ENCODE measurements at places on chromosomes 5 and 9. TPM values are rescaled to one million over a fixed set of nuclear protein-coding genes. Genes with fewer than 3 reads are reported as not detected.

DNA sequence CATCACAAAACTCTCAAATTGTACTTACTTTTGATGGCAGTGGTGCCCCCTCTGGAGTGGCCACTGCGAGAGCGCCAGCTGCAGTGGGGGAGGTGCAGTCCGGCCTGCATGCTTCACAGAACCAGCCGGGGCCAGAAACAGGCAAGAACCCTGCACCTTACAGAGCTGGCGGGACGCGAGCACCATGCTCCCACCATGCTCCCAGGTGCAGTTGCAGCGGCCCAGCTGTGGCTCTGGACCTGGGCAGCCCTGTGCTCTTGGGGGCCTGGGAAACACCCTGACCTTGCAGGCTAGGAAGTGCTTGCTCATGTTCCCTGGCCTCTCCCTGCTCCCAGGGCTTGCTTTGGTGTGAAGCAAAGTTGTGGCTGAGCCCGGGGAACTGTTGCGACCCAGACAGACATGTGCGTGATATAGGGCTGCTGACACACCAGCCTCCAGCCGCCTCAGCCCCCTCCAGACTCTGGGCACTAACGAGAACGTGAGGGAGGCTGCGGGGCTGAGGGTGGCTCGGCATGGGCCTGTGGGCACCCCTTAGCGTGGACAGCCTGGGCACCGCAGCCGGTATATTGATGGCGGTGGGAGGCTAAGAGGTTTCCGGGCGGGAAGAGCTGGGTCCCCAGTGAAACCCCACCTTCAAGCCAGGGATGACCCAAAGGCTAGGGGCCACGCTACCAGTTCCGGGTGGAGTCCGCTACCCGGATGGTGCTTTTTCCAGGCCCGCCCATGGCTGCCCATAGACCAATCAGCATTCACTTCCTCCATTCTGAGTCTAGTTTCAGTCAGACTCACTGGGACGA, 1809.9 kb upstream of the ACO1 start:
- no peaks in the 10 kb centered on the region for H3K4me1 ChIP-seq
- H3K27me3 ChIP-seq, result no peaks in the 10 kb centered on the region
- no peak overlapping the region for H3K4me3 ChIP-seq

DNA sequence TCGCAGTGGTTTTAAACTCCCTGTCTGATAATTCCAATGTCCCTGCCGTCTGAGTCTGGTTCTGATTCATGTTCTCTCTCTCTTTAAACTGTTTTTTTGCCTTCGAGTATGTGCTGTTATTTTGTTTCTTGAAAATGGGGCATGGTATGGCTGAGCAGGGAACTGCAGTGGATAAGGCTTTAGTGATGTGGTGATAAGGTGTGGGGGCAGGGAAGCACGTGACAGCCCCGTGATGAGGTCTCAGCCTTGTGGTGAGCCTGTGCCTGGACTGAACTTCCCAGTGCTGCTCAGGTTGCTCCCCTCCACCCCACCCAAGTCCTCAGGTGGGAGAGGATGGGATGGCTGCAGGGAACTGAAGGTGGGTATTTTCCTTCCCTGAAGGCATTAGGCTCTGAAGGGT, 5.5 kb upstream of the ZNF354B start:
- peaks cover 2% of the 10 kb centered on the region for H3K4me1 ChIP-seq
- H3K4me3 ChIP-seq, result no peak overlapping the region
- H3K27ac ChIP-seq, result no peak overlapping the region
- no peaks in the 10 kb centered on the region for H3K27me3 ChIP-seq

DNA sequence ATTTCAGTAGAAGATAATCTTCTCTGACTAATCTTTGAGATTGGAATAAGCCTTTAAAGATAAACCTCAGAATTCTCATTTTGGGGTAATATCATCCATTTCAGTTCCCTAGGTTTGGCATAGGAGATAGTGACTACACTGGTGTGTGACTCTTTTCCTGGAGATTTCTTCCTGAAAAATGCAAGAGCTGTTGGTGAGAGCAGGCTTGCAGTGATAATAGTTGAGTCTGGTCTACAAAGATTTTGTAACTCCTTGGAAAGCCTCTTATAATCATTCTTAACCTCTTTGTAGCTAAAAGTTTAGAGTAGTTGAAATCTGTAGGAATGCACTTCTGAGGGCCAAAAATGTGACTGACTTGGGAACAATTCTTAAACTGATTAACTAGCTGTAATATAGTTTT, 23.4 kb downstream of the RANBP17 start:
- H3K4me1 ChIP-seq, result no peaks in the 10 kb centered on the region
- DNase-seq, result no peak
- no peak overlapping the region for H3K27ac ChIP-seq
- H3K36me3 ChIP-seq, result no peaks in the 10 kb centered on the region

GRCh38 chr5:172686111-172686510, 45.0 kb downstream of the NEURL1B start:
- no peak overlapping the region for H3K4me3 ChIP-seq
- DNase-seq, result no peak
- no peak overlapping the region for H3K27ac ChIP-seq
- H3K4me1 ChIP-seq, result peaks cover 16% of the 10 kb centered on the region

DNA sequence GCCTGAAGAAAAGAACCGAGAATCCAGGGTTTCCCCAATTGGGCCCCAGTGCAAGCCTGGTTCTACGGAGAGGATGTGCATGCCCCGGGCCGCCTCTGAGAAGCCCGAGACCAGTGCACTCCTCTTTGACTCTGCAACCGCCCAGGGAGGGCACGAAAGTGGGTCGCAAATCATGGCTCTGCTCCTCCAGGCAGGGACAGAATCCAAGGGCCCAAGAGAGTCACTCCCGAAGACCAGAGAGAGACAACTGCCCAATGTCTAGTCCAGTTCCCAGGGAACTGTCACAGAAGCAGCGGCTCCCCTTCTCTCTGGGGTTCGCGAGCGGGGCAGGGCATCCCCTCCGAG, 107.8 kb downstream of the PSD2 start:
- no peak for DNase-seq
- no peaks in the 10 kb centered on the region for H3K4me1 ChIP-seq
- no peaks in the 10 kb centered on the region for H3K36me3 ChIP-seq
- no peak overlapping the region for H3K4me3 ChIP-seq
- H3K27ac ChIP-seq, result no peak overlapping the region

DNA sequence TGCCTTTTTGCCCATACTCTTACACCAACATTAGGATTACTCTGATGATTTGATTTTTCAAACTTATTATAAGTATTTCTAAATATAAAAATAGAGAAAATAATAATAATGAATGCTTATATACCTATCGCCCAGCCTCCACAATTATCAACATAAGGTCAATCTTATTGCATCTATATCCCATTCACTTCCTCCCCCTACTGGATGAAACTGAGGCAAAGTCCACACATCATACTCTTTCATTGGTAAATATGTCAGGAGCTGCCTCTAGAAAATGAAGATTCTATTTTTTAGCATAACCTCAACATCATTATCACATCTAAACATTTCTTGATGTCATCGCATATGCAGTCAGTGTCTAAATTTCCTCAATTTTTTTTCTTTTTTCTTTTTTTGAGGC, 44.3 kb downstream of the SH3RF2 start:
- DNase-seq, result no peak
- H3K27ac ChIP-seq, result no peak overlapping the region
- peaks cover 15% of the 10 kb centered on the region for H3K27me3 ChIP-seq
- peaks cover 3% of the 10 kb centered on the region for H3K4me1 ChIP-seq
- no peaks in the 10 kb centered on the region for H3K36me3 ChIP-seq

DNA sequence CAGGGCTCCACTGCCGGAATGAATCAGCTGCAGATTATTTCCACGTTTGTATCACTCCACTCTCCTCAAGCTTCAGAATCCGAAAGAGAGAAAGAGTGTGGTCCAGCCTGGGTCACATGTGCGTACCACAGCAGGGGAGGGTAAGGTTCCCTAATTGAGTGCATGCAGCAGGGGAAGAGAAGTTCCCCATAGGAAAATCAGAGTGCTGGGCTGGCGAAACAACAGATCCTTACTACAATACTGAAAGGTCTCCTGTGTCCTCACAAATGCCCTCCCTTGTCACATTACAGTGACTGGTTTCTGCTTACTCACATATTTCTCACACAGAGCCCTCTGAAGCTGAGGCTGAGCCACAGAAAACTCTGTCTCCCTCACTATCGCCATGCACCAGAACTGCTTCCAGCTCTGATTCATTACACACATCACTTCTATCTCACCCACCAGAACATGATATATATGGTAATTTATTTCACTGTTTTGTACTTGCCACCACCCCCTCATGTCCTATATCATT, 532.2 kb upstream of the TUSC1 start:
- H3K27me3 ChIP-seq, result no peaks in the 10 kb centered on the region
- H3K4me3 ChIP-seq, result no peak overlapping the region
- H3K36me3 ChIP-seq, result no peaks in the 10 kb centered on the region
- H3K4me1 ChIP-seq, result no peaks in the 10 kb centered on the region
- no peak overlapping the region for H3K27ac ChIP-seq

- peaks cover 5% of the 10 kb centered on the region for H3K4me1 ChIP-seq
- peaks cover 3% of the 10 kb centered on the region for H3K36me3 ChIP-seq
Measured at GRCh38 chr5:60887096-60887495, 43.0 kb upstream of the ELOVL7 start.

DNA sequence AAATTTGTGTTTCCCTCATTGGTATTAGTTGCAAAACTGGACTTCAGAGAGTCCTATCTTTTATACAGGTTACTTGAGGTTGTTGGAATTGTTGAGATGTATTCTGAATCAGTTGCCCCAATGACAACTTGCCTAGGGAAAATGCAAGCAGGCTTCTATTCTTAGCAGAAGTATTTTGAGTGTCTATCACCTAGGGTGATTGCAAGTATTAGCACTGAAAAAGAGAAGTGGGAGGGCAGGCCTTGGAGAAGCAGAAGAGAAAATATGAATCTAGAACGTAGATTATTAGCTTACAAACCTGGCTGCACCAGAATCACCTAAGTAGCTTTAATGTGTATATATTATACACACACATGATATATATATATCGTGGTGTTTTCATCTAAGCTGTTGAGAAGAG, 43.2 kb downstream of the ADAMTS12 start:
- H3K4me3 ChIP-seq, result no peak overlapping the region
- no peaks in the 10 kb centered on the region for H3K36me3 ChIP-seq
- H3K27ac ChIP-seq, result no peak overlapping the region
- H3K27me3 ChIP-seq, result peaks cover 9% of the 10 kb centered on the region

DNA sequence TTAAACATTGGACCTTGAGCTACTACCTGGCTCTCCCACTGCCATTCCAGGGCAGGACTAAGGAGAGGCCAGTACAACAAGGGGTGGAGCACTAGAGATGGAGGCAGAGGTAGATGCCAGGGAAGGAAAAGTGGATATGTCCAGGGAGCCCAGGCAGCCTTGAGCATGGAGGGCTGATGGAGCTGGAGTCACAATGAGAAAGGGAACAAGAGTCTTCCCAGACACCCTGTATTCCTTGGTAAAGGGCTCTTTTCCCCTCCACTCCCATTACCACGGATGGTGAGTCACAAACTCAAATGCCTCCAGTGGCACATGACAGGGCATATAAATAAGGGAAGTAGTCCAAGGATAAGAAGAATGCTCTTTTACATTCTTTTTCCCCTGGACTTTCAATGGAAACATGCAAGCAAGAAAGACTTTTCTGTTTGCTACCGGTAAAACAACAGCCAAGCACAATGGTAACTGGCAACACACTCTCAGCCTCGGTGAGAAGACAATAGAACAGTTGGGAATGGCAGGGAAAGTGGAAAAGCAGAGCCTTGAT, 16.7 kb downstream of the ERAP1 start:
- no peak overlapping the region for H3K27ac ChIP-seq
- H3K4me1 ChIP-seq, result peaks cover 15% of the 10 kb centered on the region
- H3K36me3 ChIP-seq, result peaks cover 82% of the 10 kb centered on the region
- no peaks in the 10 kb centered on the region for H3K27me3 ChIP-seq

DNA sequence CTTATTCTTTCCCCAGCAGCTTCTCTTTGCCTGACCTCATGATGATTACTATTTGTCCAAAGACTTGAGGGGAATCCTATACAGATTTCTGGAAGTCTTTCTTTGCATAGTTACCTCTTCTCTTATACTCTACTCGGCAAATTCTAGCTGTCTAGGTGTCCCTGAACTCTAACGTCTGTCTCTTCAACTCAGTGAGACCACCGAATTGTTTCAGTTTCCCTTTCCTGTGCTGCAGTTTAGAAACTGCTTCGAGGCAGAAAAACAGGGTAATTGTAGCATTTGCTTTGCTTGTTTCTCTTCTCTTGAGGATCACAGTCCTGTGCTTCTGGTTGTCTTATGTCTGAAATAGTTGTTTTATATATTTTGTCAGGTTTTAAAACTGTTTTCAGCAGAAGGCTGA, 14.8 kb downstream of the LVRN start:
- H3K4me3 ChIP-seq, result no peak overlapping the region
- no peak for DNase-seq
- no peaks in the 10 kb centered on the region for H3K36me3 ChIP-seq
- no peak overlapping the region for H3K27ac ChIP-seq

- DNase-seq, result no peak
- no peak overlapping the region for H3K4me3 ChIP-seq
- H3K27ac ChIP-seq, result no peak overlapping the region
- no peaks in the 10 kb centered on the region for H3K36me3 ChIP-seq
- H3K27me3 ChIP-seq, result no peaks in the 10 kb centered on the region
Measured at GRCh38 chr9:18143073-18143745, 330.7 kb upstream of the ADAMTSL1 start.

- no peaks in the 10 kb centered on the region for H3K36me3 ChIP-seq
- no peaks in the 10 kb centered on the region for H3K27me3 ChIP-seq
- H3K4me3 ChIP-seq, result no peak overlapping the region
- DNase-seq, result no peak
- H3K27ac ChIP-seq, result no peak overlapping the region
Measured at GRCh38 chr5:35161652-35162273, 68.5 kb downstream of the PRLR start.

GRCh38 chr5:20033881-20034280, 45.9 kb upstream of the CDH18 start:
- no peaks in the 10 kb centered on the region for H3K4me1 ChIP-seq
- no peak overlapping the region for H3K4me3 ChIP-seq
- DNase-seq, result no peak
- H3K27me3 ChIP-seq, result no peaks in the 10 kb centered on the region
- no peaks in the 10 kb centered on the region for H3K36me3 ChIP-seq
- H3K27ac ChIP-seq, result no peak overlapping the region

DNA sequence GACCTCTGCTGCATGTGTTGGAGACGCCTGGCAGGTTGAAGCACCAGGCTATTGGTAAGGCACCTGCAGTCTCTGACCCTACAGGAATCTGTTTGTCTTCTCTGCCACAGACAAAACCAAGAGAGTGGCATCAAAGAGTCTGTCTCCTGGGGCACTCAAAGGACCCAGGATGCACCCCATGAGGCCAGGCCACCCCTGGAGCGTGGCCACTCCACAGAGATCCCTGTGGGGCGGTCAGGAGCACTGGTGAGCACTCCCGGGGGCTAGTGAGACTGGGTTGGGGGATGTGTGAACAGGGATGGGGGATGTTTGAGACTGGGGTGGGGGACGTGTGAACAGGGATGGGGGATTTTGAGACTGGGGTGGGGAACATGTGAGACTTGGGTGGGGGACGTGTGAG, 240.3 kb downstream of the CACNA1B start:
- no peak overlapping the region for H3K27ac ChIP-seq
- H3K27me3 ChIP-seq, result no peaks in the 10 kb centered on the region
- H3K36me3 ChIP-seq, result no peaks in the 10 kb centered on the region

Gene SPRY4
- total RNA-seq, result 0.64 TPM

Gene TOR4A
- total RNA-seq, result 17.5 TPM

Gene RETREG1
- 21.9 TPM for total RNA-seq

Gene ZNG1A
- total RNA-seq, result 32.7 TPM

Gene WWC1
- total RNA-seq, result 0.09 TPM

Gene TRAF1
- 164 TPM for total RNA-seq

Gene FOXD4L3
- total RNA-seq, result not detected

Gene TAF11L14
- total RNA-seq, result not detected
